ENCODE measurements at places on chromosomes 16 and 17. TPM values are rescaled to one million over a fixed set of nuclear protein-coding genes. Genes with fewer than 3 reads are reported as not detected.

DNA sequence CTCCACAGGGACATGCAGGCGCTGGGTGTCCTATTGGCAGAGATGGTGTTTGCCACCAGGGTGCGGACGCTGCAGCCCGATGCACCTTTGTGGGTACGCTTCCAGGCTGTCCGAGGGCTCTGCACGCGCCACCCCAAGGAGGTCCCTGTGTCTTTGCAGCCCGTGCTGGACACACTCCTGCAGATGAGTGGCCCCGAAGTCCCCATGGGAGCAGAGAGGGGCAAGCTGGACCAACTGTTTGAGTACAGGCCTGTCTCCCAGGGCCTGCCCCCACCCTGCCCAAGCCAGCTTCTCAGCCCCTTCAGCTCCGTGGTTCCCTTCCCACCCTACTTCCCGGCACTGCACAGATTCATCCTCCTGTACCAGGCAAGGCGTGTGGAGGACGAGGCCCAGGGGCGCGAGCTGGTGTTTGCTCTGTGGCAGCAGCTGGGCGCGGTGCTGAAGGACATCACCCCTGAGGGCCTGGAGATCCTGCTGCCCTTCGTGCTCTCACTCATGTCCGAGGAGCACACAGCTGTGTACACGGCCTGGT, 2.8 kb downstream of the WDR81 start:
- H3K27ac ChIP-seq = no peak overlapping the region
- no peak overlapping the region for H3K4me3 ChIP-seq
- peaks cover 51% of the 10 kb centered on the region for H3K4me1 ChIP-seq

DNA sequence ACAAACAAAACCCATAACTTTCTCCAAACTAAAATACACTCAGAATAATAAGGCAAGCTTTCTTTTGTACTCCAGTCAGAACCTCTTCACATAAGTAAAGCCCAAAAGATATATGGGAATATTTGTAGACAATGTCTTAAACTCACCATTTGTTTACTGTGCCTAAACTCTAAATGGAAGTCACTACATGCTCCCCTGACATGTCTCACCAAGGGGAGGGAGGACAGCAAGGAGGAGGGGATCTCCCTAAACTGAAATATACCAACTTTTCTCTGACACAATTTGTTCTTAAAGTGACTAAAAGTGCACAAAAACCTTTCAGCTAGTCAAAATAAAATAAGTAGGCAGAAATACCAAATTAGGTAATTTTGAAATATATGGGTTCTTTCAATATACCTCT, 38.5 kb downstream of the GRB7 start:
- H3K27me3 ChIP-seq = no peaks in the 10 kb centered on the region
- no peaks in the 10 kb centered on the region for H3K36me3 ChIP-seq
- DNase-seq = no peak
- H3K4me3 ChIP-seq = no peak overlapping the region
- H3K4me1 ChIP-seq = no peaks in the 10 kb centered on the region

DNA sequence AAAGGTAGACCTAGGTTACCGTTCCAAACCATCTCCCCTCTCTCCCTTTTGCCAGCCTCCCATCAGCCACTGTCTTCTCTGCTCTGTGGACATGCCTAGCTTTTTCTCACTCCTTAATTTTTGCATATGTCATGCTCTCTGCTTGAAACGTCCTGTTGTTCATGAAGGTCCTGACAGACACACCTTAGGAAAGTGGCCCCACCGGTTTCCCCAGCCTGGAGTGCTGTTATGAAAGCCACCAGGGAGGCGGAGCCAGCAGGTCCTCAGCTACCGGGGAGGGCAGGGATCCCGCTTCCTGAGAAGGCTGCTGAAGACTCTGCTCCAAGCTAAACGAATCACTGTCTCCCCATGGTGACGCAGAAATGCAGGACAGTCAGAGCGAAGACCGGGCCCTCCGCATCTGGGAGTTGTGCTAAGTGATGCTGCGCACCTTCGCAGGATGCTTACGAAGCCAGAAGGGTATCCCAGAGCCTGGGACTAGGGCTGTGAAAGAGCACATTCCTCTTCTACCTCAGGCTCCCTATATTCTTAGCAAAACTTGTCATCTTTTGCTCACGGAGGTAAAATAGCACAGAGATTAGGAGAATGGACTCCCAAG, 2.3 kb upstream of the SLC16A11 start:
- no peaks in the 10 kb centered on the region for H3K27me3 ChIP-seq
- peaks cover 33% of the 10 kb centered on the region for H3K4me1 ChIP-seq
- no peak overlapping the region for H3K4me3 ChIP-seq
- H3K36me3 ChIP-seq = no peaks in the 10 kb centered on the region
- DNase-seq = no peak

GRCh38 chr17:79840269-79840988, 1.2 kb upstream of the CBX4 start:
- peak overlapping the region; percentile 41 for H3K4me3 ChIP-seq
- peaks cover 4% of the 10 kb centered on the region for H3K27me3 ChIP-seq
- peak; percentile 73 for DNase-seq
- H3K27ac ChIP-seq = peak overlapping the region; percentile 61
- peaks cover 41% of the 10 kb centered on the region for H3K4me1 ChIP-seq

DNA sequence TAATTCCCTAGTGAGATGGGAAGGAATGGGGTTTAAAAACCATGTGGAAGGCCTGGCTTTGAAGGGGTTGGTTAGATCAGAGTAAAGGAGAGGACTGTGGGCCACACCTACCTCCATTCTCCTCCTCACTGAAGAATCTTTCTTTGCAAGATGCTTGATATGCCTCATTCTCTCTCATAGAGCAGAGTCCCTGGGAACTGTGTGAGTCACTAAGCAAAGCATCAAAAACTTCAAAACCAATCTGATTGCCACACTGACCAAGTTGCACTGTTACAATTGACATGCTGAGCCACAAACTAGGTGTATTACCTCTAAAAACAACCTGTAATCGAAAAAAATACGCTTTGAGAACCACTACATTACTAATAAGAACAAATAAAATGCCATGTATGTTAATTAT, 2.0 kb downstream of the TUBD1 start:
- no peak for DNase-seq
- H3K4me3 ChIP-seq = no peak overlapping the region
- H3K36me3 ChIP-seq = no peaks in the 10 kb centered on the region
- no peak overlapping the region for H3K27ac ChIP-seq
- no peaks in the 10 kb centered on the region for H3K27me3 ChIP-seq
- H3K4me1 ChIP-seq = peaks cover 5% of the 10 kb centered on the region

GRCh38 chr16:30533146-30533522, 1.5 kb downstream of the ZNF747 start:
- no peak overlapping the region for H3K27ac ChIP-seq
- no peaks in the 10 kb centered on the region for H3K36me3 ChIP-seq
- H3K4me1 ChIP-seq = peaks cover 8% of the 10 kb centered on the region
- no peak for DNase-seq
- H3K27me3 ChIP-seq = no peaks in the 10 kb centered on the region
- no peak overlapping the region for H3K4me3 ChIP-seq

- DNase-seq = no peak
- no peak overlapping the region for H3K4me3 ChIP-seq
- H3K27me3 ChIP-seq = no peaks in the 10 kb centered on the region
Measured at GRCh38 chr17:27989046-27989445, 53.4 kb upstream of the NLK start.

- H3K36me3 ChIP-seq = no peaks in the 10 kb centered on the region
- DNase-seq = no peak
- H3K27ac ChIP-seq = peak overlapping the region; percentile 4
- no peak overlapping the region for H3K4me3 ChIP-seq
- H3K27me3 ChIP-seq = no peaks in the 10 kb centered on the region
Measured at GRCh38 chr16:11909653-11910545, 5.9 kb downstream of the GSPT1 start.

GRCh38 chr17:79954281-79955166, 81.1 kb downstream of the TBC1D16 start:
- no peak overlapping the region for H3K27ac ChIP-seq
- no peak for DNase-seq
- no peak overlapping the region for H3K4me3 ChIP-seq

GRCh38 chr16:75251280-75252048, at the start of gene BCAR1:
Gene BCAR1, minus strand, starts transcription at chr16:75251624. Its CDS starts 142 bp downstream, at chr16:75251482.
- H3K4me3 ChIP-seq = peak within 1 kb of the TSS; percentile 78
- H3K4me1 ChIP-seq = peaks cover 84% of the 10 kb centered on the region
- no peaks in the 10 kb centered on the region for H3K27me3 ChIP-seq
- DNase-seq = peak; percentile 93

GRCh38 chr16:7268182-7268581, 64.5 kb upstream of the RBFOX1 start:
- no peaks in the 10 kb centered on the region for H3K27me3 ChIP-seq
- no peak overlapping the region for H3K27ac ChIP-seq
- no peaks in the 10 kb centered on the region for H3K4me1 ChIP-seq
- no peak overlapping the region for H3K4me3 ChIP-seq
- H3K36me3 ChIP-seq = no peaks in the 10 kb centered on the region
- DNase-seq = peak; percentile 43

GRCh38 chr17:15262291-15263205, 2.6 kb downstream of the PMP22 start:
- H3K36me3 ChIP-seq = no peaks in the 10 kb centered on the region
- peak overlapping the region; percentile 70 for H3K4me3 ChIP-seq
- no peaks in the 10 kb centered on the region for H3K27me3 ChIP-seq
- peak; percentile 92 for DNase-seq

DNA sequence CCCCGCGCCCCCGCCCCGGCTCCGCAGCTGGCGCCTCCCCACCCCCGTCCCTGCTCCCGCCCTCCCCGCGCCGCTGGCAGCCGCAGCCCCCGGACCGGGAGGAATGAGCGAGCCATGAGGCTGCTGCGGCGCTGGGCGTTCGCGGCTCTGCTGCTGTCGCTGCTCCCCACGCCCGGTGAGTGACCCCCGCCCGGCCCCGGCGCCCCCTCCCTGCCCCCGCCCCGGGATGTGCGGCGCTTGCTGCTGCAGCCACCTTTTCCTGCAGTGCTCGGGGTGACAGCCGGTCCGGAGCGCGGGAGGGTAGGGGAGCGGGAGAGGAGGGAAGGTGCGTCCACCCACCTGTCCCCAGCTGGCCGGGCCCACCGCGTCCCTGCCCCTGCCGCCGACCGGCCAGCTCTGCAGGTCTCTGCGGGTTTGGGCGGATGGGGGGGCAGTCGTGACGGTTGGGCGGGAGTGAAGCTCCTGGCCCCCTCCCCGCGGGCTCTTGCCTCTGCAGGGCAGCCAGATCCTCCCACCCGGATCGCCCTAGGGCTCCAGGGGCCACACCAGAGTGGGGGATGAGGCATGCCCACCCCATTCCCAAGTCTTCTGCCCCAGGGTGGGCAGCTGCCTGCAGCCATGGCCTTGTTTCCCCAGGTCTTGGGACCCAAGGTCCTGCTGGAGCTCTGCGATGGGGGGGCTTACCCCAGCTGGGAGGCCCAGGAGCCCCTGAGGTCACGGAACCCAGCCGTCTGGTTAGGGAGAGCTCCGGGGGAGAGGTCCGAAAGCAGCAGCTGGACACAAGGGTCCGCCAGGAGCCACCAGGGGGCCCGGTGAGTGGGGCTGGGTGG, 513 bp downstream of the ADAM11 start:
- DNase-seq = no peak
- H3K4me3 ChIP-seq = peak overlapping the region; percentile 49
- H3K27me3 ChIP-seq = no peaks in the 10 kb centered on the region
- no peak overlapping the region for H3K27ac ChIP-seq
- peaks cover 9% of the 10 kb centered on the region for H3K4me1 ChIP-seq

DNA sequence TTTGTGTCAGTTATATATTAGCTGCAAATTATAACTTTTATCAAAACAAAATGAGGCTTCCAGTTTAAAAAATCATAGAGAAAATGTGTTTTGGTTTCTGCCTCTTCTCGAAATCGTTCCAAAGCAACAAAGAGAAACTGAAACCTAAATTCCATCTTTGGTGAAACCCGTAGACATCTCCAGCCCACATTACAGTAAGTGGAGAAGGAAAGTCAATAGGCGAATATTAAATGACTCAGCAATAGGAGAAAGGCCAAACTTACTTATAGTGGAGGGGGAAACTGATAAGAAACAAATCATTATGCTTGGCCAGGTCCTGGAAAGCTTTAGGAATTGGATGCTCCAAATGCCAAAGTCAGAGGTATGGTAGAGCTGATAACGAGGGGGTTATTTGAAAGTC, 103.0 kb upstream of the SHISA6 start:
- no peaks in the 10 kb centered on the region for H3K27me3 ChIP-seq
- H3K4me1 ChIP-seq = no peaks in the 10 kb centered on the region
- H3K4me3 ChIP-seq = no peak overlapping the region
- DNase-seq = no peak
- H3K36me3 ChIP-seq = no peaks in the 10 kb centered on the region
- H3K27ac ChIP-seq = no peak overlapping the region

GRCh38 chr17:71855010-71855409, 265.8 kb upstream of the SOX9 start:
- no peak overlapping the region for H3K4me3 ChIP-seq
- no peak for DNase-seq
- H3K36me3 ChIP-seq = no peaks in the 10 kb centered on the region
- no peak overlapping the region for H3K27ac ChIP-seq

Gene METRN
- 50.6 TPM for total RNA-seq

Gene WSCD1
- total RNA-seq = 11.6 TPM

Gene NMRAL1
- total RNA-seq = 24.3 TPM

Gene DUS1L
- 132 TPM for total RNA-seq

Gene RSKR
- total RNA-seq = 38.0 TPM

Gene MYH8
- total RNA-seq = 0.39 TPM

Measured in testis (tissue), 5 donors.